ENCODE measurements at places on chromosomes 2 and 18.

GRCh38 chr2:30359644-30360167, 87.3 kb upstream of the LCLAT1 start:
- DNase-seq = no peak

- no peak for DNase-seq
These were observed 20.8 kb downstream of the PTPN18 start for GRCh38 chr2:130376433-130377293.

DNA sequence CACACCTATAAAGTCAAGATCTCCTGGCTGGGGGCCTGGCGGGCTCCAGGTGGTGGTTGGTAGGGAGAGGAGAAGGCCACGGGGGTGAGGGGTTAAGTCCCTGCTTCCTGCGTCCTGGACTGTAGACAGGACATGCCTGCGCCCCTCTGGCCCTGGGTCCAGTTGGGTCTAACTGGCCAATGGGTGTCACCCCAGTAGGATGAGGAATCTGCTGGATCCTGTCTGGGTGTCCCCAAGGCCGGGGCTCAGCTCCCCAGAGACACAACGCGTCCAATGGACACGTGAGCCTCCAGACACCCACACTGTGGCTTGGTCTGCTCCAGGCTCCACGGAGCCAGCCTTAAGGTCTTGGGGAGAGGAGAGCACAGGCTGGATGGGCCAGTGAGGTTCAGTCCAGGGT, 19.6 kb downstream of the AQP12A start:
- no peak for DNase-seq

- DNase-seq = no peak
These were observed 178.1 kb downstream of the FAM210A start for GRCh38 chr18:13548106-13548819.

- DNase-seq = no peak
These were observed 14.4 kb upstream of the RAB17 start for GRCh38 chr2:237604960-237605359.

DNA sequence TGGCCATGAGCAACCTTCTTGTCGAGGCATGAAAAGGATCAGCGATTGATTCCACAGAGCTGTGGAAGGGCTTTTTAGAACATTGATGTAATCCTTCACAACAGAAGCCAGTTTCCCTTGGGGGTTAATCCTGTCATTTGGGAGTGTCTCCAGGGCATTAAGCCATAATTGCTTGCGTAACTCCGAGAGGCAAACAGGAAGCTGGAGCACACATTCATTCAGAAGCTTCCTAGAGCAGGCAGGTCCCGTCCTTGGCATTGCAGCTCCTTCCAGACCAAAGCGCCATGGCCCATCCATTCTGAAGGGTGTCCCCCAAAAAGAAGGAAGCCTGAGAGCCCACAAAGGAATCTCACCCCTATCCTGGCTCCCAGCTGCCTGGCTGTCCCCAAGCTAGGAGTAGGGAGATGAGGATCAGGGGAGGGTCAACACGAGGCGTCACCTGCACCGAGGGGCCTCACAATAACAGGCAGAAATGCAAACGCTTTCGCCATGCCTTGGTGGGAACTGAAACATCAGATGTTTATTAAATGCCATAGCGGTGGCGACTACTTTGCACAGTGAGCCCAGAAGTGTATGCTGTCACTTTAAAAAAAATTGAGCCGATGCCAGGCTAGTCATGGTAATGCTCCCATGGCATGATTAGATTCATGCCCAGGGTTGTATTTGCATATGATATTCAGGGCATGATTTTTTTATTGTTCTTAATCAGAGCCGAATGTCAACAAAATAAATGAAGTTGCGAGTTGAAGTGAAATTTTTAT, 339.4 kb downstream of the BCL11A start:
- DNase-seq = no peak

- DNase-seq = no peak
These were observed 59.6 kb downstream of the SPIRE1 start for GRCh38 chr18:12598181-12598930.

- peak; percentile 56 for DNase-seq
These were observed 172 bp downstream of the PRKD3 start for GRCh38 chr2:37324536-37324785.

DNA sequence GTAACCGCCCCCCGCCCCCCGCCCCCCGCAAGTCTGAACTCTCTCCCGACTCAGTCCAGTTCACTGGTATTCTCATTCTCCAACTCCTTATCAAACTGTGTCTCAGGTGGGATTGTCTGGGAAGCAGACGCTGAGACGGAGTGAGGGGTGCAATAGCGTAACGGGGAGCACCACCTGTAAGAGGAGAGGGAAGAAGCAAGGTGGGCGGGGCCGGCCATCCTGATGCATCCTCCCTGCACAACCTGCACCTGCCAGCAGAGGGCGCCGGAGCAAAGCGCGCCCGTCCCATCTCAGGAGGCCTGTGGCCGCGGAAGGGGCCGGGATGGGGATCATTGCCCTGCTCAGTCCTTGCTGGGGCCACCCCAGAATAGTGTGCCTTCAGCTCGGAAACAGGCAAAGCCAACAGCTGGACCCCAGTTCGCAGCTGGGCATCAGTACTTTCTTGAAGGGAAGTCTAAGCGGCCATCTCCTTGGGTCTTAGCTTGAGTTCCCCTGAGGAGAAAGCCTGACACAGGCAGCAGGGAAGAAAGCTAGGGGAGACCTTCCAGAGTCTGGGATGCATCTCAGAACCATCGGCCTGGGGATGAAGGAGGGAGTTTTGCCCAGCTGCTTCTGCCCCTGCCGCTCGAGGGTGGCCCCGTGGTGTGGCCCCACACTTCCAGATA, 208.0 kb downstream of the TFCP2L1 start:
- no peak for DNase-seq

DNA sequence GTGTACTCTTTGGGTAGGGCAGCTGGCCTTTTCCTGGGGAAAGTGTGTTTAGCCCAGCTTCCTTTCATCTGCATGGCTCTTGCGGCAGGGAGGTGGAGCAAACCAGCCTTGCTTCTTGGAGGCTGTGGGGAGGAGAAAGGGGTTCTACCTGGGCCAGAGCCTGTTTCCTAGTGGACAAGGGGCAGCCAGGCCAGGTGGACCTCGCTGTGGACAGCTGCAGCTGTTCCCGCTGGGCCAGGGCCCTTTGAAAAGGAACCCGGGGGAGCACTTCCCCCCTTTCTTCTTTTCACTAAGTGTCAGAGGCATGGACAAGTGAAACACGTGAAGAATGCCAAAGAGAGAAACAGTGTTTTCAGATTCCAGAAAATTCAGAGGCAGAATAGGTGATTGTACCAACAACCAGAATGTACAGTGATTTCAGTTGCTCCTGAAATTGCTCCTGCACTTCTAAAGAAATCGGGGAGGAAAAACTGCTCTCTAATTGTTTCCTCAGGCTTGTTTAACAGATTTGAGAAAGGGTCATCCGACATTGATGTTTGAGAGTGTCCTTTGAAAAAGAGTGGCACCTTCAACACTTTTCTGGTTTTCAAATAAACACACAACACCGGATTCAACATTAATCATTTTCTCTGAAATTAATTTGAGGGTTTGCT, 3.9 kb downstream of the GLI2 start:
- DNase-seq = no peak

GRCh38 chr2:148699830-148700229, 55.3 kb downstream of the EPC2 start:
- no peak for DNase-seq

DNA sequence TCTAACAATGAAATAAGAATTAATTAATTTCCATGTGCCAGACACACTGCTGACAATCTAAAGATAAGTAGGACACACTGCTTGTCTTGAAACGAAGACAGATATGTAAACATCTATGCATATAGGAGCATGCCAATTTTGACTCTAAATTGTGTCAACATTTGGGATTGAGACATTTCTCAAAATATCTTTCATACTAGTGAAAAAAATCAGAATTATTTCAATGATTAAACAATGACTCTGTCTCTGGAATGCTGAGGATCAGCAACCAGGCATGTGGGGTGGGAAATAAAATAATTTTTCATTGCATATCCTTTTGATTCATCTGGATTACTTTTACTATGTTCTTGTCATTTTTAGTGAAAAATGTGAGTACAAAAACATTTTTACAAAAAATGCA, 262.6 kb upstream of the SYT4 start:
- DNase-seq = no peak

GRCh38 chr2:167987558-167987957, 259.8 kb downstream of the STK39 start:
- DNase-seq = no peak

DNA sequence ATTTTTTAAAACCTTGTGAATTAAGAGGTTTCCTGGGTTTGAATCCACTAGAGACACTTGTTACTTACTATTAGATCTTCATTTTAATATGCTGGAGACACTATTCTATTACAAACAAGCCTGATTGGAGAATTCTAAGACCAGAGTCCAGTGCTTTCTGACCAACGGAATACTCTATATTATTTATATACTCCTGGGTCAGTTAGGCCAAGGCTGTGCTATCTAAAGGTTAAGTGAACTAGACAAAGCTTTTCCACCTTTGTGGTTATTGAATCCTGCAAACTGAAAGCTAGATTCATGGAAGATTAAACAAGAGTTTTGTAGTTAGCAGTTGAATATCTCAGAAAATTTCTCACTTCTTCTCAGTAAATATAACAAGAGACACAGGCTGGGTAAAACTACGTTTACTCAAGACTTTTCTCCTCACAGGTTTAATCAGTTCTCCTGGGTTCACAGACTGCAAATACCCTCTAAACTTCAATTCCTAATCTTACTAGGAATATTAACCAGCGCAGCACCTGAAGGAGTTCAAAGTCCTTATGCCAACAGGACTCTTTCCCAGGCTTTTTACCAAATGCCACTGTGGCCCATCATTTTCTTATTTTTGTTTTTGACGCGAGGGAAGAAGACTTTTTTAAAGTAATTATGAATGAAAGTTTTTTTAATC, 66.4 kb downstream of the COL4A4 start:
- no peak for DNase-seq

GRCh38 chr2:175188761-175189160, 7.3 kb upstream of the ATP5MC3 start:
- no peak for DNase-seq

DNA sequence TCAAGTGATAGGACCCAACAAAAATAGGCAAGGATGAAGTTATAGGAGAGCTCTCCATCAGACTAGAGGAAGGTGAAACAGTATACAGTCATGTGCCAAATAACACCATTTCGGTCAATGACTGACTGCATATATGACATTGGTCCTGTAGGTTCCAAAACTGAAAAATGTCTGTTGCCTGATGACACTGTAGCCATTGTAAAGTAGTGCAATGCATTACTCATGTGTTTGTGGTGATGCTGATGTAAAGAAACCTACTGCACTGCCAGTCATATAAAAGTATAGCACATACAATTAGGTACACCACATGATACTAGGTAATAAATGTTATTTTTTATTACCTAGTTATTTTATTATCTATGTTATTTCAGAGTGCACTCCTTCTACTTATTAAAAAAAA, 147.9 kb downstream of the GREB1L start:
- no peak for DNase-seq
